ENCODE measurements at places on chromosomes 7 and 10.

DNA sequence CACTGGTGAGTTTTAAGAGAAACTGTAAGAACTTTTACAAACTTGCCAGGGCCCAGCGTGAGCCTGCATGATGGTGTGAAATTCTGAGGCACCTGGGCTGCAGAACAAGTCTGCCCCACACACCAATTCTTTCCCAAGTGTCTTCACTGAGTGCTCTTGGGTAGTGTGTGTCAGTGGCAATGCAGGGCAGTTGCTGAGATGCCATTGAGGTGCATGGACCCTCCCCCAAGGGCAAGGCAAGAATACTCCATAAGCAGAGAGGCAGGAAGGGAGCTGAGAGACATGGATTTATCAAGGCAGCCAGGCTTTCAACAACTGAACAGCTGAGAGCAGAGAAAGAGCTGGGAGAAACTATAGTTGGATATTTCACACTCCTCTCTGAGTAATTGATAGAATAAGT lies 801.2 kb downstream of the GRID1 start:
- no peak for DNase-seq

- DNase-seq = no peak
These were observed 25.5 kb downstream of the PHF14 start for GRCh38 chr7:10998996-10999757.

DNA sequence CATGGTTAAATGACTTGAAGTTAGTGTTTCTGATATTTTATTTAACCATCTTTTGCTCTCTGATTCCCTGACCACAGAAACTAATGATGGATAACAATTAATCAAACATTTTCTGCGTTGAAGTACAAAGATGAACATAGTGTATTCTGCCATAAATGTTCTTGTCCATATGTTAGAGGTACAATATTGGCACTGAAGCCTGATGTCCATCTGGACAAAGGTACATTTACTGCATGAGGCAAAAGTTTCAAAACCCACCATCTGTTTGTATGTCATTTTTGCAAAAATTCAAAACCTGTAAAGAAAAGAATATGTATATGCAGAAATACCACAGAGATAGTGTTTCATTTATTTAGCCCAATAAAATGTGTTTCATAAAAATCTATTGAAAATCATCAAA lies 861.5 kb downstream of the ANKRD7 start:
- no peak for DNase-seq

GRCh38 chr10:22593636-22594198 lies 120.7 kb downstream of the PIP4K2A start:
- no peak for DNase-seq

DNA sequence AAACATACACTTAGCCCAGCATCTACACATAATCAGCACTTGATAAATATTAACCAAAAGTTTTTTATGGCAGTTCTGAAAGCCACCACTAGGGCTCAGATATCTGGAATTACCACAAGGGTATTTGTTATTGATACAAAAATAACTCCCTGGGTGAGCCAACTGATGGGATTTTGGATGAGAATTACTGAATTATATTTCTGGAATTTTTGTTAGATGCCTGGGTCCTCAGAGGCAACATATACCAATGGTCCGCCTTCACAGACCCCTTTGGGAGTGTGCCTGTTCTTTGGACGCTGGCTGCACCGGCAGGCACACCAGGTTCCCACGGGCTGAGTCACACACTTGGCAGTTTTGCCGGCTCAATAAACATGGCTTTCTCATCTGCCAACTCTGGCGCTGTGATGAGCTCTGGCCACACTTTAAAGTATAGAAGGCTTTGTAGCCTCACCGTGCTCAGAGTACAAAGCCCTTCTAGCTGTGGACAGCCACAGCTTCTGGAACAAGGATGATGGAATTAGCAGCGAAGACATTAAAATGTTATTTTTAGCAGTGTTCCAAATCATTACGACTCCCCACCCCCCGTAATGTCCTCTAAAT lies 24.5 kb upstream of the EEPD1 start:
- peak; percentile 66 for DNase-seq

- DNase-seq = no peak
These were observed 30.6 kb downstream of the NET1 start for GRCh38 chr10:5442990-5443370.

- no peak for DNase-seq
These were observed 15.4 kb upstream of the MEST start for GRCh38 chr7:130476297-130477150.

GRCh38 chr10:133344236-133344635 lies 2.9 kb upstream of the PRAP1 start:
- no peak for DNase-seq

- no peak for DNase-seq
These were observed 69.2 kb downstream of the SDK1 start for GRCh38 chr7:3370068-3370830.

DNA sequence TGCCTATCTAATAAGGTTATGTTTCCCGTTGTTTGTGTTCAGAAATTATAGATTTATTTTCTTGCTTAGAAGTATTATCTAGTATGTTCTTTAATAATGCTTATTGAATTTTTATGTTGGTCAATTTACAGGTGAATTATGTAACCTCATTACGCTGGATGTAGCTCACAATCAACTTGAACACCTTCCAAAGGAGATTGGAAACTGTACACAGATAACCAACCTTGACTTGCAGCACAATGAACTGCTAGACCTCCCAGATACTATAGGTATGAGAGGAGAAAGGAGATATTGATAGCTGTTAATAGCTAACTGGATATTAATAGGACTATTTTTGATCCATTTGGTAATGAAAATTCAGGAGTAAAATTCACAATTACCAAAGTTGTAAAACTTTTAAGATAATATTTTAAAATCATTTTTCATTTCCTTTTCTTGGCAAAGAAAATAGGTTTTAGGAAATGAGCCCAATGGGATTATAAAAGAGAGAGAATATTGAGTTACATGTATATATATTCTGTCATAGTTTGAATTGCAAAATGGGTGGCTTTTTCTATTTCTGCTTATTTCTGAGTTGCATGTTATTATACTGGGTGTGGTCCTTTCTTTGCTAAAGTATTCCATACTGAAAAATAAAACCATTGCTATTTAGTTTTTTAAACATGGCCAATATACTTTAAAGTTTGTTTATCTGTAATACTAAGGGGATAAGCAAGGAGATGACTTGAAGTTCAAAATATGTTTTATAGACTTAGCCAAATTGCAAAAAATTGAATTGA lies 66.3 kb downstream of the SHOC2 start:
- DNase-seq = no peak

- DNase-seq = no peak
These were observed 110.3 kb upstream of the GATA3 start for GRCh38 chr10:7944215-7944480.

DNA sequence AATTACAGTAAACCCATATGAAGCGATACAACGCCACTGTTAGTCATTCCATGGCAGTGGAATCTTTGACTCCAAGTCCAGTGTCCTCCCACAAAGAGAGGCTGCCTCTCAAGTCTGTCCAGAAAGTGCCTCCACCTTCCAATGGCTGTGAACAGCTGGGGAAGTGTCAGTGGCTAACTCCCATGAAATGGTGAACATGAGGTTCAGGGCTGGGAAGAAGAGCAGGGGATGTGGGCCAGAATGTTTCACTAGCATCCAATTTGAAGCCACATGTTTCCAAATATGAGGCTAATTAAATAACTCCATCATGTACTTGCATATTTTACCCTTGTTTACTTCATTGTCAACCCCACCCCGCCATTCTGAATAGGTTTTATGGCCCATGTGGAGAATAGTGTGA lies 53.1 kb upstream of the CHST15 start:
- DNase-seq = no peak
